GM13977 (cell line): ENCODE measurements at places on chromosomes 1 and 21.

DNA sequence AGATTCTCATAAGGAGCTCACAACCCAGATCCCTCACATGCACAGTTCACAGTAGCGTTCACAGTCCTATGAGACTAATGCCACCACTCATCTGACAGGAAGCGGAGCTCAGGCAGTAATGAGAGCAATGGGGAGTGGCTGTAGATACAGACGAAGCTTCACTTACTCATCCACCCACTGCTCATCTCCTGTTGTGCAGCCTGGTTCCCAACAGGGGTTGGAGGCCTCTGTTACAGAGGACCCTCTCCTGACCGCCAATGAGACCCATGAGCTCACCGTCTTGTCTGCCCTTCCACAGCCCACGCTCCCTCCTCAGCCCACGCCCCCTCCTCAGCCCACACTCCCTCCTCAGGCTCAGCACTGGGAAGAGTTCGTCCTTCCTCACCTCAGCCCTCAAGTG, 39.6 kb downstream of the RSPH1 start:
- no peak for DNase-seq

DNA sequence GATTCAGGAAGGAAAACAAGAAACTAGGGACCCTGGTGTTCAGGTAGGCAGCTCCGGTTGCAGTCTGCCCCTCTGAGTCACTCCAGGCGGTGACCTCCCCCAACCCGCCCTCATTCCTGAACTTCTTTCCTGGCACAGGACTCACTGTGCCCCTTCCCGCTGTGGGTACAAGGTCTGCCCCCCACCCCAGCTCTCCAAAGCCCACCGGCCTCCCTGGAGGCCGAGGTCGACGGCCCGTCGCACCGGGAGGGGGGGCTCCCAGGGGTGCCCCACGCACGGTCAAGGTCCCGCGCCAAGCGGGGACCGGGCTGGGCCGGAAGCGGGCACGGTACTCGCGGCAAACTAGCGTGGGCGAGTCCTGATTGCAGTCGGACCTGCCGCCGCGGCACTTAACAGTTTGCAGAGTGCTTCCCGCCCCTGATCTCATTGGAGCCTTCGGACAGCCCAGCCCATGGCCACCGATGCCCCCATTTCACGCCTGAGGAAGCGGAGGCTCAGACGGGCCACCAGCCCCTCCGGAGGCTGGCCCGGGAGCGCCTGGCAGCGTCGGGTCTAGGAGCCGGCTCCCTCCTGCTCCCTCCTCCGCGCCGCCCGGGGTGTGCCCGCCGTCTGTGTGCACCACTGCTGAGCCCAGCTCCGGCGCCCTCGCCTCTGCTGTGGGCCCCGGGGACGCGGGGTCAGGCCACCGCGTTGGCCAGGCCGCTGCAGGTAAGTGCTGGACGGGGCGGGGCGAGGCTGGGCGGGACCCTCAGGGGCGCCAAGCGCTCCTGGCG, at the start of gene GJB3:
GJB3 (plus strand) TSS at position 144 of the 773 bp plus-strand sequence. CDS start 3,549 bp downstream, outside the sequence.
- DNase-seq: no peak

DNA sequence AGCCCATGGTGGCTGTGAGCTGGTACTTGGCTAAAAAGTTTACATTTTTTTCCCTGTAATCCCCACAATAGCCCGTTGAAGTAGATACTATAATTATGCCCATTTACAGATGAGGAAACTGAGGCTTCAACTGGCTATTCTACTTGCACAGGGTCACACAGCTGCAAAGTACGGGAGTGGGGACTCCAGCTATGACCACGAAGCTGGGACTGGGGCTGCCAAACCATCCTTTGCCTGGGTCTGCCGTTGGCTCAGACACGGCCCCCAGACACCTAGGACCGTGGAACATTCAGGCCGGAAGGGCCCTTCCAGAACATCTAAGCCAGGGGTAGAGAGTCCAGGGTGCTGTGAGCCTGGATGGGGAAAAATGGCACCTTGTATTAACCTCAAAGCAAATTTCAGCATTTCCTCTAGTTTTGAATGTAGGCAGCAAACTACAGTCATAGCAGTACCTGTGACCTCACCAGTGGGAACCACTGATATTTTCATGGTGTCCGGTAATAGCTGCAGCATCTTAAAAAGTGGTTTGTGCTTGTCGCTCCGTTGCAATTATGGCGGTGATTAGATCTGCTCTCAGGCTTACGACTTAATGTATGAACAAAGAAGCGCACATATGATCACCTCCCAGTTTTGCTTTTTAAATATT, 4.3 kb downstream of the TP73 start:
- peak; percentile 92 for DNase-seq

DNA sequence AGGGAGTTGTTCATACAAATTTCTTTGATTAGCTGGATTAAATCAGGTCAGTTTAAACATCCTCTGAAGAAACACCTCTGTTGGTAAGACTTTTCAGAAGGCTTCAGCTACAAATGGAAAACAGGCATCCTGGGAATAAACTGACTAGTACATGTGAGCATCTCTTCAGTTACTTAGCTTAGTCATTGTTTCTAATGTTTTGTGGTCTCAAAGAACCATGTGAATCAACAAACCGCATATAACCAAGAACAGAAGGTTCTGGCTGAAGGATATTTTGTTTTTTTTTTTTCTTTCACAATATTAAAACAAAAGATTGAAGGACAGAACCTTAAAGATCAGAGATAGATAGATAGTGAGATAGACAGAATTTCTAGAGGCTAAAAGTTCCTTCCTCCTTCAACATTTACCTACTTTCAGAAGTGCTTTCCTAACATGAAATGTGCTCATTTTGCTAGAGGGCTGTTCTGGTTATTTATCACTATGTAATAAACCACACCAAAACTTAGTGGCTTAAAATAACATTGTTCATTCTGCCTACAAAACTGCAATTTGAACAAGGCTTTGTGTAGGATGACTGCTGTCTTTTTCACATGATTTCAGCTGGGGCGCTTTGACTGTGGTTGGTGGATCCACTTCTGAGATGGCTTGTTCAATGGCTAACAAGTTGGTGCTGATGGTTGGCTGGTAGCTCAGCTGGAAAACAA, 119.8 kb upstream of the PTGFR start:
- no peak for DNase-seq

GRCh38 chr21:28828021-28828420, 164.7 kb downstream of the LTN1 start:
- DNase-seq: no peak

GRCh38 chr1:54396261-54396933, 9.8 kb downstream of the SSBP3 start:
- no peak for DNase-seq

DNA sequence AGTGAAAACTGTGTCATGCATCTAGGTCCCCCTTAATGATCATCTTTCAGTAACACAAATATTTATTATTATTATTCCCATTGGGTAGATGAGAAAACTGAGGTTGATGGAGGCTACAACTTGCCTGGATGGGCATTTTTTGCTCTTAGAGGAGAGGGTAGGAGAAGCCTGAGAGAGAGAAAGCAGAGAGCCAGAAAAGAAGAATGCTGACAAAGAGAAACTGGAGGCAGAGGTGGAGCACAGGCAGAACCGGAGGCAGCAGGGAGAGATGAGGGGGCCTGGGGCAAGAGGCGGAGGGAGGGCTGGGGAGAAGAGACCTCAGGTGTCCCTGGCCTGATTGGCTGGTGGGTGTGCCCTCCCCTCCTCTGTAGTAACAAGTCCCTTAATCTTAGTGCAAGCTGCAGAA, 4.1 kb downstream of the BLACAT1 start:
- DNase-seq: no peak

DNA sequence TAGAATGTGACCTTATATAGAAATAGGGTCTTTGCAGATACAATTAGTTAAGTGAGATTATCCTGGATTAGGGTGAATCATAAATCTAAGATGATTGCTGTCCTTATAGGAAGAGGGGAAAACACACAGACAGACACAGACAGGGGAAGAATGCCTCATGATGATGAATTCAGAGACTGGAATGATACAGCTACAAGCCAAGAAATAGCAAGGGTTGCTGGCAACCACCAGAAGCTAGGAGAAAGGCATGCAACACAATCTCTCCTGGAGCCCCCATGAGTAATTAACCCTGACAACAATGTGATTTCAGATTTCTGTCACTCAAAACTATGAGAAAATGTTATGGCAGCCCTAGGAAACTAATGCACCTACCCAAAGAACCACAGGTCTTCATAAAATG, 19.1 kb upstream of the PPIH start:
- no peak for DNase-seq

- DNase-seq: no peak
These were observed 14.1 kb downstream of the WDR47 start for GRCh38 chr1:109027841-109028240.

DNA sequence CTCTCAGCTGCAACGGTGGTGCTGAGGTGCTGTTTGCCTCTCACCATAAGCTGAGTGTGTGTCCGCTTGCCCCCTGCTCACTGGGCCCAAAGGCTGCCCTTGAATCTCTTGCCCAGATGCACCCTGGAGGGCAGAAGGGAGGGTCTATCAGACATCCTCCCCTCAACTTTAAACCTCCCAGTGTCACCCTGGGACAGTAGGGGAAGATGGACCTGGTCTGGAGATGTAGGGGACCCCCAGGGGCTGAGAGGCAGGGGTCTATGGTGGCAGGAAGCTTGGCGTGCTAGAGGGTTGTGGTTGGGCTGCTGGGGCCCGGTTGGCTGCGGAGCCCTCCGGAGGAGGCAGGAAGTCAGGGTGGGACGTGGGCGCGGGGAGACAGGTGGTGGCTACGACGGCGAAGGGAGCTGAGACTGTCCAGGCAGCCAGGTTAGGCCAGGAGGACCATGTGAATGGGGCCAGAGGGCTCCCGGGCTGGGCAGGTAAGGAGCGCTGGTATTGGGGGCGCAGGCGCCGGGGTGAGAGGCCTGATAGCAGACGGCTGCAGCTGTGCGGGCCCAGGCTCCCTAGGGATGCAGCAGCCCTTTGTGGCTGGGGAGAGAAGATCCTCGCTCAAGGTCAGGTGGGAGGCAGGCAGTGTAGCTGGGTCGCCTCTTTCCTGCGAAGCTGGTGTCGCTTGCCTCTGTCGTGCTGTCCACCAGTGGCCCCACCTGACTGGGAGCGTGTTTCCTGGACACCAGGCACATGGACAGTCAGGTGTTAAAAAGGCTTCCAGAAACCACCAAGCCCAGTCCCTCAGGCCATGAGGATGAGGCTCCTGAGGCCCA, at the start of gene LCK:
LCK (plus strand) TSS at position 373 of the 824 bp plus-strand sequence. CDS start 23,065 bp downstream, outside the sequence.
- DNase-seq: peak; percentile 54

DNA sequence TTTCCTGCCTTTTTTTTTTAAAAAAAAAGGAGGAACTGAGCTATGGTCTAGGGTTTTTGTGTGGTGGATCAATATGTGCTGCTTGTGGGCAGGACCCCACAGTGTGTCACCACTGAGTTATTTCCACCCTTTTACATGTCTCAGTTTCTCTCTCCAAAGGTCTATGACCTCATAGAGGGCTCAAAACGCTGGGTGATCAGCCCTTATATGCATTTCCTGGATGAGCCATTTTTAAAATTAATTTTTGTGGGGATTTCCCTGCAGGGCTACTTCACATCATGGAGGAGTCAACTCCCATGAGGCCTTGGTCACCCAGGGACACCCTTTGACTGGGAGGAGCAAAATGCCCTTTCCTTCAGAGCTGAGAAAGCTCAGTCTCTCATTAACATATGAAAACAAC, 20.7 kb upstream of the HAO2 start:
- DNase-seq: no peak

- DNase-seq: no peak
These were observed 2.3 kb upstream of the EPS8L3 start for GRCh38 chr1:109765896-109766615.

- DNase-seq: no peak
These were observed 12.8 kb upstream of the LRRC3 start for GRCh38 chr21:44442266-44443125.

- DNase-seq: no peak
These were observed 47.1 kb upstream of the COL6A2 start for GRCh38 chr21:46050668-46051378.

DNA sequence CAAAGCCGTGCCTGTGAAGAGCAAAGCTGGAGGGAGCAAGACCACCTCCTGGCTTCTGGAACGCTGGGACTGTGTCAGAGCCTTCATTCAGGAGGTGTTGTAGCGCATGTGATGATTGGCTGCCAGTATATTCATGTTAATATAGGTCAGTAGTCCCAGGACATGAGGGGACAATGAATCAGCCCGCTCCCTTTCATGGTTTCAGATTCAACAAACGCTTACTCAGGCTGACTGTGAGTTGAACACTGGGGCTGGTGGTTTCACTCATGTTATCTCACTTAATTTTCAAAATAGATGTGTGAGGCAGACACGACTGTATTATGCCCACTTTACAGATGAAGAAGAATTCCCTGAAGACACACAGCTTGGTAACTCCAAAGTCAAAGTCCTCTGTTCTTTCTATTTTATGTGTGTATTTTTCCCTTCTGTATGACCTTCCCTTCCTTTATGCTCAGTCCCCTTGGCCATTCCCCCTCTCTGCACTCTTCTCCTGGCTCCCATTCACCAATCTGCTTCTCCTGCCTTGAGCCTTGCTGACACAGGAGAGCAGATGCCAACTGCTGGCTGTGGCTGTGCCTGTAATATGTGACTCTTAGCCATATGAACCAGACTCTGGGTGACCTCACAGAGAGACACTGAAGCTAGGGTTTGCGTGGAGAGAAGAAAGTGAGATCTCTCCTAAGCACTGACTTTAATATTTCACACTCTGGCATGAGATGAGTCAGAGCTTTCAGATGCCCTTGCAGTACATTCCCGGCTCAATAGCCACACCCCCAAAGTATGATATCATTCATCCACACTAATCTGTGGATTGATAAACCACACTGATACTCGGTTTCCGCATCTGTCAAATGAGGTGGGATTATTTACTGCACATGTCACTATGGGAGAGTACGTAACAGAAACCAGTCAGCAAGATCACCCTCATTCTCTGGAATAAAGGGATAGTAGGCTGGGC, 31.4 kb upstream of the KIRREL1 start:
- no peak for DNase-seq

DNA sequence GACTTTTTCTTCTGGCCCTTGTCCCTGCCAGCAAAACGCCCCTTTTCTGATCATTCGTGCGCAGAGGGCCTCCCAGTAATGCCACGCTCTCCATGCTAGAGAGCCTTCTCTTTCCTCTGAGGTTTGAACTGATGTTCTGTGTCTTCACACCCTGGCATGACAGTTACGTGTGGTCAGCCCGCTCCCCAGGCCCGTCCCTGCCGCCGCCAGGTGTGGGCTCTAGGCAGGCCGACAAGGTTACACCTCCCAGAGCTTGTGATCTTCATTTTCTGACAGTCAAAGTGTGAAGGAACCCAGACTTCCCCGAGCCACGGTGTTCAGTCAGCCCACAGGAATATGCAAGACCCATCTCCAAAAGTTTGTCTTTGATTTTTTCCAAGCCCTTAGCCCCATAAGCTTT, 265.6 kb downstream of the TM2D1 start:
- no peak for DNase-seq

- no peak for DNase-seq
These were observed 361.7 kb upstream of the SGIP1 start for GRCh38 chr1:66172272-66172671.
